ENCODE measurements at places on chromosomes 2 and 18.

- DNase-seq = no peak
Measured at GRCh38 chr18:7755753-7756475, 188.8 kb downstream of the PTPRM start.

GRCh38 chr2:45178359-45178758, 169.1 kb upstream of the SIX2 start:
- no peak for DNase-seq

- DNase-seq = no peak
Measured at GRCh38 chr2:152247337-152247695, 71.8 kb upstream of the STAM2 start.

DNA sequence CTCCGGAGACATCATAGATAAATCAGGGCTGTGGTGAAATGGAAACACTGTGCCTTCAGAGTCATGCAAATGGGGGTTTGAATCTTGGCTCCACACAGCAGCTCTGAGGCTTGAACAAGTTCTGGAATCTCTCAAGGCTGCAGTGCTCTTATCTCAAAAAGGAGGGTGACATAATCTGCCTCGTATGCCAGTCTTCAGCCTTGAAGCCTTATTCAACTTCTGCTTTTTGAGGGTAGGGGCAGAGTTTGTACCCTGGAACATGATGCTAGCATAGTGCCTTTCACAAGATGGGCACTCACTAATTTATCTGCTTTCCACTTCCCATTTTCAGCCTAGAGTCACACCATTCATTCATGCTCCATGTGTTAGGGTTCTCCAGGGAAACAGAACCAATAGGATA, 42.3 kb downstream of the GATA6 start:
- DNase-seq = peak; percentile 47

DNA sequence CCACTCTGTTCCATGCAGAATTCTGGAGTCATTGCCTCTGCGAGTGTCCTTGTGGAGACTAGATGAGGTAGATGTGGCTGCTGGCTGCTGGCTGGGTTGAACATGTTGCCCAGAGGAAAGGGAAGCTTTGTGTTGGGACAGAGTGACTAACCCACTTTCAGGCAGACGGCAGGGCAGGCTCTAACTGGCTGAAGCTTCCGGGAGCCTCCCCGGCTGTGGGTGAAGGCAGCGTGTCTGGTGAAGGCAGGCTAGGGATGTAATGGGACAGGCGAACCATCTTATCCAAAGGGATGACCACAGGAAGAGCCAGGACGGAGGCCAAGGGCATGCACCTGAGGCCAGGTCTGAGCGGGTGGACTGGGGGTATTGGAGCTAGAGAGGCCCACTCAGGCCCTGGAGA, 16.0 kb downstream of the ASPRV1 start:
- DNase-seq = no peak

- no peak for DNase-seq
Measured at GRCh38 chr2:112712465-112712864, 8.4 kb upstream of the NT5DC4 start.

GRCh38 chr18:37299471-37300304, 265.9 kb downstream of the CELF4 start:
- DNase-seq = peak; percentile 96

DNA sequence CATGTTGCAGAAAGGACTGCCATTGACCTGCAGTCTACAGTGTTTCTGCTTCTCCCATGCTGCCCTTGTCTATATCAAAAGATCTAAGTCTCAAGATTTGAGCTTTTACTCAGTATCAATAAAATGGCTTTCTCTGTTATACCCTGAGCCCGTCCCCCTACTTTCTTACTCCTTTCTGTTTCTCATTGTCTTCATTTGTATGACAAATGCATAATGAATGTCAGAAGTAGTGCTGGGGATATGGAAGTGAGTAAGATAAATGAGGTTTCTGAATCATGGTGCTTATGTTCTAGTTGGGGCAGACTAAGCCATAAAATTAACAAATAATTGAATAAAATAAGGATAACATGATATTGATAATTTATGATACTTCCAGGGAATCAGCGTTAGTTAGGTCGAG, 128.6 kb downstream of the PARD3B start:
- DNase-seq = no peak

DNA sequence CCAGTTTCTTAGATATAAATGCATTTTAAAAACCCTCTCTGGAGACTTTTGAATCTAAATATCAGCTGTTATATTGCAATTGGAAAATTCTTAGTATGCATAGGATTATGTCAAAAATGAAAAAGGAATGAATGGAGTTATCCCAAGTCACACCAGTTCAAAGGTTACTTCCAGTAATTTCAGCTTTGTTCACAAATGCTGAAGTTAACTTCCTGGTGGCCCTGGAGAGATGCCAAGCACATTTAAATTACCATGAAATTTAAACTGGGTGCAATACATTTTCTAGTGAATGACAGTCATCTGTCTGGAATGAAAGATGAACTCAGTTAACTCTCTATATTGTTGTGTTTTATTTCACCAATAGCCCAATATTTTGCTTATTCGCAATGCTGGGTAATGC, 753.9 kb downstream of the SUCLG1 start:
- no peak for DNase-seq

DNA sequence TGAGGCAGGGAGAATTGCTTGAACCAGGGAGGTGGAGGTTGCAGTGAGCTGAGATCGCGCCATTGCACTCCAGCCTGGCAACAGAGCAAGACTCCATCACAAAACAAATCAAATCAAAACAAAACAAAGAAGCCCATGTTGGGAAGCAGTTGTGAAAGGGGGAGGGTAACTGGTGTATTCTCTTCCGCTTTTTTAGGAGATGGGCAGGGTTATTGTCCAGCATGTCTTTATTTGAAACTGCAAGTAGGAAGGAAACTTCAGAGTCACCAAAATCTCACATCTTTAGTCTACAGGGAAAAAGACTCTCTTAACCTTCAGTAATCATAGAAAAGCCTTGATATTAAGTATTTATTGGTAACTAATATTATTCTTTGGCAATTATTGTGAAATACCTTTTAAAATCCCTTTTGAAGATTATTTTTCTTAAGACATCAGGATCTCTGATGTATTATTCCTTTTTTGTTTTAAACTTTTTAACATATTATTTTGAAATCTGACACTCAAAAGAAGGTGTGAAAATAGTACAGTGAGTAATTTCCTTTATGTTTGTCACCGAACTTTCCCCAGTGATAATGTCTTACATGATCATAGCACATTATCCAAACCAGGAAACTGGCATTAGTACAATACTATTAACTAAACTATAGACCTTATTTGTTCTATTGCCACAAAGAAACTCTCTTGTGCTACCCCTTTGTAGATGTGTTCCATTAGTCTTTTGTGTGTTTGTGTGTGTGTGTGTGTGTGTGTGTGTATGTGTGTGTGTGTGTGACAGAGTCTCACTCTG, 84.3 kb upstream of the LTBP1 start:
- no peak for DNase-seq

GRCh38 chr2:48433682-48434081, 96.3 kb upstream of the STON1 start:
- no peak for DNase-seq

GRCh38 chr2:160825433-160825832, 331.8 kb upstream of the RBMS1 start:
- DNase-seq = no peak

GRCh38 chr2:218959141-218959731, at the start of gene CDK5R2:
CDK5R2 (plus strand) TSS chr2:218959666; CDS start chr2:218959821, 155 bp downstream.
- peak; percentile 62 for DNase-seq

GRCh38 chr2:47311764-47312490, 91.0 kb upstream of the MSH2 start:
- DNase-seq = no peak

DNA sequence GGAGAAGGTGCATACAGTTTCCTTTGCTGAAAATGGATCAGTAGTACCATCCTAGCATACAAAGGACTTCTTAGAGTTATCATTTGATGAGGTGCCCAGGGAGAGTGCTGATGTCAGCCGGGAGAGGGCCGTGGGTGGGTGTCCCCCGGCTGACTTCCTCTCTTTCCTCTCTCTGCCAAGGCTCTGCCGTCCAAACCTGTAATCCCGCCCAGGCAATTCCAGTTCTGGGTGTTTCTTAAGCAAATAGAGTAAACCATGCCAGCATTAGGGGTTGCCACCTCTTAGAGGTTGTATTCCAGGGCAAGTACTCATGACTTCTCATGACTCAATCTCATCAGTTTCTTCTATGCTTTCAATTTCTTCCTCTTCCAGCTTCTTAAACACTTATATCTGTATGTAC, 117.2 kb downstream of the GATA6 start:
- peak; percentile 63 for DNase-seq

Data from small intestine (tissue), 16 donors.